Sigmoid colon (tissue), 7 donors: ENCODE measurements at places on chromosomes 2 and 18. TPM values are rescaled to one million over a fixed set of nuclear protein-coding genes. Genes with fewer than 3 reads are reported as not detected.

GRCh38 chr2:37526323-37526722 lies 145.1 kb downstream of the CDC42EP3 start:
- H3K36me3 ChIP-seq, result no peaks in the 10 kb centered on the region
- H3K4me1 ChIP-seq, result no peaks in the 10 kb centered on the region
- no peaks in the 10 kb centered on the region for H3K27me3 ChIP-seq
- DNase-seq, result no peak
- H3K4me3 ChIP-seq, result no peak overlapping the region

DNA sequence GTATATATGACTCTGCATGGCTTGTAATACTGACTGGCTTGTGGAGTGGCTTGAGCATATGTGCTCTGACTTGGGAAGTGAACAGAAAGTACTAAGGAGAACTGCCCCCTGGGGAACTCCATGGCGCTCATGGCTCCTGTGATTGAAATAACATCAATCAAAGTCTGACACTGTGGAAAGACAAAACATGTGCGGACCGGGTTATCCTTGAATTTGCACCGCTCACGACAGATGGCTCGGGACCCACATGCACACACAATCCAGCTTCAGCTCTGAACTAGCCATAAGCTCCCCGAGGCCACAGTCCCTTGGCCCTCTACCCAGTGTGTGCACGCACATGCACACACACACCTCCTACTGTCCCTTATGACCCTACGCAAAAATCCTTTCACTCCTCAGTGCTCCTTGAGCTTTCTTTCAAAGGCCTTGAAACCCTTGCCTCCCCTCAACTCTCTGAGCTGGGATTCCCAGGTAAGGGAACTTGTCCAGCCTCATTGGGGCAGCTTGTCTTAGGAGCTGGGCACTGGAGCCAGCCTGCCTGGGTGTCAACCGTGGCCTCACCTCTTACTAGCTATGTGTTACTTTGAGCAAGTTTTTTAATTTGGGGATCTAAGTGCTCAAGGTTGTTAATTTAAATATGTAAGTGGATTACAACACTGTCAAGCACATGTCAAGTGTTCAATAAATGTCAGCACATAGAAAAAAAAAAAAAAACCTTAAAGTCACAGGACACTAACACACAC lies 43.6 kb downstream of the MRPS5 start:
- no peak overlapping the region for H3K4me3 ChIP-seq
- H3K4me1 ChIP-seq, result peaks cover 10% of the 10 kb centered on the region
- no peak overlapping the region for H3K27ac ChIP-seq
- H3K27me3 ChIP-seq, result peaks cover 32% of the 10 kb centered on the region
- DNase-seq, result no peak
- no peaks in the 10 kb centered on the region for H3K36me3 ChIP-seq

DNA sequence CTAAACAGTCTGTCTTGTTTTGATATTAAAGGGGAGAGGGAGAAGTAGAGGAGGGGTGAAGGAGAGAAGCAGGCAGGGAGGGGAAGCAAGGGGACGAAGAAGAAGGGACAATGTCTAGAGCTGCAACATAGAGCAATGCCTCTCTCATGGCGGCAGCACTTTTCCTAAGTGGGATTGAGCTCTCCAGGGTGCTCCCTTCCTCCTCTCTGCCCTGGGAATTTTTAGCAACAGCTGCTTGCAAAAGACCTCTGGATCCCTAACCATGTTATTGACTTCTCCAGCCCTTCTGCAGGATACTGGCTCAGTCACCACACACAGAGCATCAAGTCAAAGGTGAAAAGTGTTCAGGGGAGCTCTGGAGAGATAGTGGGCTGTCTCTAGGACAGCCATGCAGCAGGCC lies 734.9 kb downstream of the EPHA4 start:
- H3K36me3 ChIP-seq, result no peaks in the 10 kb centered on the region
- no peaks in the 10 kb centered on the region for H3K27me3 ChIP-seq
- H3K4me1 ChIP-seq, result no peaks in the 10 kb centered on the region
- DNase-seq, result no peak
- H3K27ac ChIP-seq, result no peak overlapping the region
- no peak overlapping the region for H3K4me3 ChIP-seq

The HIBCH gene
- 18.1 TPM for total RNA-seq

DNA sequence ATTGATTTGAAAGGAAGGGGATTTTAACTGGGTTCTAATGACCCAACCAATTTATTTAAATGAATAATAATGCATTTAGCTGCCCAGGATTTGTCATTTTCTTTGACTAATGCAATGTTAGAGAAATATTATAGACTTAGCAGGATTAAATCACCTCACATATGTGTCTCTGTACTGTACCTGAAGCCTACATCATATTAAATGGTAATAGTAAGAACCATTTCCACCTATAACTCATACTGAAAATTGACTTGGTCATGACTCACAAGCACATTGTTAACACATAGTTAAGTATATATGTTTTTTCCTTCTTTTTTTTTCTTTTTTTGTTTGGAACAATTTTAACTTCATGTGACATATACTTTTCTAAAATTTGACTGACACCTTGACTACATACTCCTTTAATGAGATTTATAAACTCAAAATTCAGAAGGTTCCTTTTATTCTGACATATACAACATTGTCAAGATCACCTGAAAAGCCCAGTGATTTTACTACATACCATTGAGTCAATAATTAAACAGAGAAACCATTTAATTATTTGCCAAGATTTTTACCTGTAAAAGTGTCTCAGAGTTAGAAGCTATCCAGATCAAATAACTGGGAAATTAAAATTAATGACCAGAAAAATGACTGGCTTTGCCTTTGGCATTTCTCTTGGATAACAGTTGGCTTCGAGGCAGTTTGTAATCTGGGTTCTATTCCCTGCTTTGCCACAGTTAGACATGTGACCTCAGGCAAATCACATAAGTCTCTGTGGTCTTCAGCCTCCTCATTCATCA lies 58.8 kb upstream of the CDC42EP3 start:
- H3K4me1 ChIP-seq, result no peaks in the 10 kb centered on the region
- no peaks in the 10 kb centered on the region for H3K36me3 ChIP-seq
- no peak overlapping the region for H3K4me3 ChIP-seq
- no peak for DNase-seq
- no peaks in the 10 kb centered on the region for H3K27me3 ChIP-seq

The KRTCAP3 gene
- 0.54 TPM for total RNA-seq

- no peak overlapping the region for H3K27ac ChIP-seq
- no peaks in the 10 kb centered on the region for H3K27me3 ChIP-seq
- H3K4me1 ChIP-seq, result no peaks in the 10 kb centered on the region
- H3K36me3 ChIP-seq, result no peaks in the 10 kb centered on the region
- H3K4me3 ChIP-seq, result no peak overlapping the region
Observed at GRCh38 chr18:53408271-53408670, 816.2 kb downstream of the MBD2 start.

DNA sequence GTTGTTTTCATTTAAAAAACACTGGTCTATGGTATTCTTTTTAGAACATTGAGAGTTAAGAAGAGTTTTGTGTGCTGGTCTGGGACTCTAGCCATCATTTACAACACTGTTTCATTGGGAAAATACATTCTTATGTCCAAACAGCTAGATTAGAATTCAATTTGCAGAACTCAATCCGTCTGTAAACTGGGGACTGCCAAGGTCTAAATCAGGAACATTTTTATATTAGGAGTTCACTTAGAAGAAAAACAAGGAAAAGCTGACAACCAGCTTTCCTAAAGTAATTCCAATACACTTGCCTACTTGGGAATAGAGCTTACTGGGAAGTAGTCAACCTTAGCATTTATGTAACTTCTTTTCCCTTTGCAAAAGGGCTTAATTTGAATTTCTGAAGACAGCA lies 91.5 kb upstream of the RNF152 start:
- no peak overlapping the region for H3K4me3 ChIP-seq
- H3K27me3 ChIP-seq, result no peaks in the 10 kb centered on the region
- H3K4me1 ChIP-seq, result no peaks in the 10 kb centered on the region

- H3K27me3 ChIP-seq, result no peaks in the 10 kb centered on the region
- peak overlapping the region; percentile 57 for H3K27ac ChIP-seq
- H3K4me1 ChIP-seq, result peaks cover 19% of the 10 kb centered on the region
- no peak overlapping the region for H3K4me3 ChIP-seq
Observed at GRCh38 chr2:128195435-128195984, 104.5 kb downstream of the UGGT1 start.

GRCh38 chr18:79770826-79771225 lies 26.9 kb upstream of the KCNG2 start:
- peak; percentile 62 for DNase-seq
- H3K4me3 ChIP-seq, result no peak overlapping the region
- no peaks in the 10 kb centered on the region for H3K4me1 ChIP-seq

- H3K4me3 ChIP-seq, result no peak overlapping the region
- H3K4me1 ChIP-seq, result no peaks in the 10 kb centered on the region
- no peaks in the 10 kb centered on the region for H3K36me3 ChIP-seq
- no peaks in the 10 kb centered on the region for H3K27me3 ChIP-seq
- H3K27ac ChIP-seq, result no peak overlapping the region
Observed at GRCh38 chr2:106982350-106982749, 96.4 kb upstream of the ST6GAL2 start.

GRCh38 chr18:50807176-50807575 lies 12.6 kb downstream of the MRO start:
- H3K27ac ChIP-seq, result no peak overlapping the region
- no peaks in the 10 kb centered on the region for H3K36me3 ChIP-seq
- no peaks in the 10 kb centered on the region for H3K4me1 ChIP-seq
- H3K4me3 ChIP-seq, result no peak overlapping the region
- no peak for DNase-seq
- H3K27me3 ChIP-seq, result no peaks in the 10 kb centered on the region

The ANKRD53 gene
- 1.9 TPM for total RNA-seq

GRCh38 chr2:159091976-159092375 lies 123.5 kb downstream of the TANC1 start:
- H3K4me1 ChIP-seq, result no peaks in the 10 kb centered on the region
- H3K27me3 ChIP-seq, result no peaks in the 10 kb centered on the region
- peak overlapping the region; percentile 80 for H3K27ac ChIP-seq
- H3K36me3 ChIP-seq, result no peaks in the 10 kb centered on the region

The DCDC2C gene
- not detected for total RNA-seq

The SP9 gene
- not detected for total RNA-seq

- no peaks in the 10 kb centered on the region for H3K27me3 ChIP-seq
- no peaks in the 10 kb centered on the region for H3K36me3 ChIP-seq
- peaks cover 59% of the 10 kb centered on the region for H3K4me1 ChIP-seq
- DNase-seq, result no peak
Observed at GRCh38 chr2:39399570-39399969, 37.5 kb downstream of the MAP4K3 start.

The CXCR1 gene
- not detected for total RNA-seq

GRCh38 chr2:241862775-241863535 lies 4.3 kb upstream of the PDCD1 start:
- DNase-seq, result no peak
- H3K27ac ChIP-seq, result no peak overlapping the region
- no peaks in the 10 kb centered on the region for H3K36me3 ChIP-seq
- H3K4me1 ChIP-seq, result peaks cover 25% of the 10 kb centered on the region

DNA sequence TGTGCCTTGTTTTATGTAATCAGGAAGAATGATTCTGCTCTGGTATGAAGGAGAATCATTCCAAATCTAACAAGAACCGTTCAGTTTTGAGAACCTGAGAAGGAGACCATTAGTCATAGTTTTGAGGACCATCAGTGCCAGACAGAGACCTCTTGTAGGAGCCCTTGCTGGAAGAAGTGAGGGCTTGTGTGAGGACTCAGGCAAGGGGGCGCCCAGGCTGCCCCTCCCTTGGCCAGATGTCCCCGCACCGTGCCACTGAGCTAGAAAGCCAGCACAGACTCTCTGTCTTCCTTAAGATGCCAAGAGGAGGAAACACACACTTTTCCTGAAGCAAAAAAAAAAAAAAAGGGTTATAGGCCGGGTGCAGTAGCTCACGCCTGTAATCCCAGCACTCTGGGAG lies 55.7 kb upstream of the SLC39A10 start:
- no peaks in the 10 kb centered on the region for H3K27me3 ChIP-seq
- H3K4me3 ChIP-seq, result no peak overlapping the region
- H3K36me3 ChIP-seq, result no peaks in the 10 kb centered on the region
- DNase-seq, result no peak

DNA sequence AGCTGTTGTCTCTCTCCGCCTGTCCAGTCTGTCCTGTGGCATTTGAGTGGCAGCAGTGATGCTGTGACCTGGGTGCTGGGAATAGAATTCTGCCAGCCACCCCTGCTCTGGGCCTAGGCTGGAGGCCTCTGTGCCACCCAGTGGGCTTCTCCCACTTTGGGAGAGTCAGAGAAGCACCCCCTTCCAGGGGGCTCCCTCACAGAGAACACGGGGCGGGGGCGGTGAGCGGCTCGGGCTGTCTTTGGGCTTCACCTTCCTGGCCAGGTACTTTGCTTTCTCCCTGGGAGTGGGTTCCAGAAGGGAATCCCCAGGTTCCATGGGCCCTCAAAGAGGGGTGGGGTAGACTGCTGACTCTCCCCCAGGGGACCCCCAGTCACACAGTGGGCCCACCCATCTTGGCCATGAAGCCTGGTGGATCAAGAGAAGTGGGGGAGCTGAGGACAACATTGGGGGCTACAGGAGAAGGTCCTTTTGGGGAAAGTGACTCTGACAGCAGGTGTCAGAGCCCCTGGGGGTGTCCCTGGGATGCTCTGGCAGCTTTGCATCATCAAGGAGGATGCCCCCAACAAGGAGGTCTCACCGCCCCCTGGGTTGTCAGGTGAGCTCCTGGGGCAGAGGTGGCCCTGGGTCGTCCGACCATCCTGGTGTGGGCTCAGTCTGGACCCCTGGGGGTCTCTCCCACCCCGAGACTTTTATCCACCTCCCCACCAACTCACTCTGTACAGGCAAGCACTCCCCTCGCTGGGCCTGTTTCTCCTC lies 18.8 kb upstream of the BOK start:
- no peak for DNase-seq
- no peaks in the 10 kb centered on the region for H3K36me3 ChIP-seq
- peak overlapping the region; percentile 51 for H3K4me3 ChIP-seq
- peaks cover 16% of the 10 kb centered on the region for H3K27me3 ChIP-seq
- H3K4me1 ChIP-seq, result peaks cover 17% of the 10 kb centered on the region

GRCh38 chr2:104872866-104873688 lies 19.2 kb downstream of the POU3F3 start:
- H3K4me3 ChIP-seq, result peak overlapping the region; percentile 50
- peaks cover 39% of the 10 kb centered on the region for H3K27me3 ChIP-seq
- peaks cover 18% of the 10 kb centered on the region for H3K4me1 ChIP-seq
- DNase-seq, result peak; percentile 77
- no peak overlapping the region for H3K27ac ChIP-seq

GRCh38 chr2:5316001-5316490 lies 376.1 kb upstream of the SOX11 start:
- DNase-seq, result no peak
- no peak overlapping the region for H3K4me3 ChIP-seq
- H3K27ac ChIP-seq, result no peak overlapping the region

The PLA2R1 gene
- total RNA-seq, result 12.2 TPM

DNA sequence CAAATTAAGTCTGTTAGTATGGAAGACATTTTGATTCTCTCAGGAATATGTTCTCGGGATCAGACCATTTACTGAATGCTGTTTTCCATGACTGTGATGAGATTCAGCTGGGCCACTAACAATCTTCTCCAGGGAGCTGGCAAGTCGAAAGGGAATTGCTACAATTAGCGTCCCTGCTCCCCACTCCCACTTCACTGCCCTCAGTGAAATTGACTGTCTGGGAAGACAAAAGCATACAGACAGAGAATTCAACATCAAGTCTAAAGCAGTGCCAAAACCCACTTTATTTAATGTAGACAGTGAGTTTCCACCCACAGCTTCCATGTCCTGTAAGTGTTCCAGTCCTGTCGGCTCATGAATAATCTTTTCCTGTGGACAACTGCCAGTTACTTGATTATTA lies 34.0 kb upstream of the COL3A1 start:
- no peak overlapping the region for H3K4me3 ChIP-seq
- H3K27me3 ChIP-seq, result no peaks in the 10 kb centered on the region
- H3K27ac ChIP-seq, result peak overlapping the region; percentile 55
- H3K4me1 ChIP-seq, result peaks cover 7% of the 10 kb centered on the region
- no peaks in the 10 kb centered on the region for H3K36me3 ChIP-seq
- DNase-seq, result no peak

The MOCOS gene
- 0.49 TPM for total RNA-seq

GRCh38 chr2:75065402-75066008 lies 107.1 kb downstream of the POLE4 start:
- H3K27ac ChIP-seq, result no peak overlapping the region
- H3K27me3 ChIP-seq, result no peaks in the 10 kb centered on the region
- no peaks in the 10 kb centered on the region for H3K36me3 ChIP-seq
- no peak for DNase-seq
- no peak overlapping the region for H3K4me3 ChIP-seq

The ZCCHC2 gene
- total RNA-seq, result 17.3 TPM
